Jurkat, Clone E6-1 (cell line): ENCODE measurements at places on chromosomes 5 and 9.

GRCh38 chr5:33257807-33258429 is 182.8 kb upstream of the TARS1 start:
- no peak for DNase-seq

DNA sequence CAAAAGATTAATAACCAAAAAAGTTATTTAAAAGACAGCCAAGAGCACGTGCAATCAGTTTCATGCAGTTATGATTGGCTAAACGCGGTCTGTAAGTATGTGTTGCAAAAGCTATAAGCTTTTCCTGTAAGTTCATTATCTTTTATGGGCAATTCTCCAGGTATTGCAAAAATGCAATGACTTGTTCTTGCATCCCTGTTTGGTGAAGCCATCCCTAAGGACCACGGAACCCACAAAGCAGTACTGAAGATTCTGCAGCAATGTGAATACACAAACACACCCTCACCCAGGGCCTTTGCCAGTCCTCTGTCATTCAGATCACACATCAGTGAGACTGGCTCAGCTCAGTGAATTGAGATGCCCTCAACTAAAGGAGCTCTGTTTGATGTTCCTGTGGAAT is 11.4 kb downstream of the GCNT4 start:
- DNase-seq: no peak

DNA sequence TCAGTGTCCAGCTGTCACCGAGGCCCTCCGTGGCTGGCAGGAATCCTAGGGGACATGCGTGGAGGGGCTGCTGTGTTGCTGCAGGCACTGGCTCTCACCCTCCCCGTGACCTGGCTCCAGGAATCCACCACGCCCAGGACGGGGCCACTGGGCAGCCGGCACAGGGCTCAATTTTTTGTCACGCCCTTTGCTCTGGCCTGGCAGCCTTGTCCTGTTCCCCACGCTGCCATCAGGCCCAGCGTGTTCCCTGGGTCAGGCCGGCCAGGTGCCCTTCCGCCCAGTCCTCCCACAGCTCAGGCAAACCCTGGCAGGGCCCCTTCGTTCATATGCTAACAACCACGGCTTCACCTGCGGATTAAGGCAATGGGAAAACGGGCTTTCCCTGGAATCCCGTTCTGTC is 37.3 kb downstream of the PROP1 start:
- DNase-seq: no peak

GRCh38 chr9:137034709-137035506 is 3.0 kb upstream of the FUT7 start:
- peak; percentile 78 for DNase-seq

DNA sequence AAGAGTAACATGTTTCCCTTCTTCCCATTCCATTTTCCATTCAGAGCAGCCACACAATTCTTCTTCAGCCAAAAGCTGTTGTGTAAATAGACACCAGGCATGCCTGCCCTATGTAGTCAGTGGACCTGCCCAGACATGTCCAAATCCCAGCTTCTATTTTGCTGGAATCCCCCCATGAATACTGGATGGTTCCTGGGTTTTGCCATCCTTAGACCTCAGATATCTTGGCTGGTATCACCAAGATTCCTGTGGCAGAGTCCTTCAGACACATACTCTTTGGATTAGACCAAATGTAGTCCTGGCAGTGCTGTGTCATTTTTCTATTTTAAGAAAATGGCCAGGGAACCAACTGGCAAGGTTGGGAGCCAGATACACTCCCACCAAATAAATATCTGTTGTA is 10.3 kb downstream of the FST start:
- DNase-seq: no peak

GRCh38 chr5:114657342-114658130 is 295.7 kb downstream of the KCNN2 start:
- DNase-seq: no peak

DNA sequence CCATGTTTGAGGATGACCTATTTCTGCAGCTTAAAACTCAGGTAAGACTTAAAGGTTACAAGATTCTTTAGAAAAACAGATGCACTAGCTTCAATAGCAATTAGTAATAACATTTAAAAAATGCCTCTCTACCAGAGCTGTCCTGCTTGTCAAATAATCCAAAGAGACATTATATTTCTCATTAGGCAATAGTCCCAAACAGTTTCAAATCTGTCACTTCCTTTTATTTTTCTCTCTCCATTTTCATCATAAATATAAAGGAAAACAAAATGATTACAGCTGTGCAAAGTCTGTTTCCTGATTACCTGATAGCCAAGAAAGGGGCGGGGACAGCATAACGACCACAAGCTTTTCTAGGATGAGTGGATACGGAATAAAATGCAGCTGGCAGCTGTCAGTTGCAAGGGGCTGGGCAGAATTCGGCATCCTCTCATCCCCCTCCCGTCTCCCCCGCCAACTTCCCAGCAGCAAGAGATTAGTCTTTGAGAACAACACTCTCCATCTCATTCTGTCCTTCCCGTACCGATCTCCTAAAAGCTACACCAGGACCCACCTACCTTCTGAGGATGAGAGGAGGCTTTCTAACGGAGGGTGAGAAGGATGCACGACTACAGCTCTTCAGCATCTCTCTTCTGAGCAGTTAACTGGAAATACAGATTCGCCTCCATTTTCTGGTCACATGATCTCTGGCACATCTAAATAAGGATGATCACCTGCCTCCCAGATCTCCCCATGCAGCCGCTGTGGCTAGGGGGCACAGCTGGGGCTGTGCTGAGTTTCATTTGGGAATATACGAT is 72.5 kb upstream of the PCA3 start:
- no peak for DNase-seq

- DNase-seq: no peak
Measured at GRCh38 chr9:134011401-134011800, 13.9 kb upstream of the BRD3OS start.
